Activated CD4-positive, CD25-positive, alpha-beta regulatory T cell treated with anti-CD3 and anti-CD28 coated beads, Interleukin-2, amount 50 U/mL, for 72 hours (primary cell): ENCODE measurements at places on chromosomes 13 and 19.

DNA sequence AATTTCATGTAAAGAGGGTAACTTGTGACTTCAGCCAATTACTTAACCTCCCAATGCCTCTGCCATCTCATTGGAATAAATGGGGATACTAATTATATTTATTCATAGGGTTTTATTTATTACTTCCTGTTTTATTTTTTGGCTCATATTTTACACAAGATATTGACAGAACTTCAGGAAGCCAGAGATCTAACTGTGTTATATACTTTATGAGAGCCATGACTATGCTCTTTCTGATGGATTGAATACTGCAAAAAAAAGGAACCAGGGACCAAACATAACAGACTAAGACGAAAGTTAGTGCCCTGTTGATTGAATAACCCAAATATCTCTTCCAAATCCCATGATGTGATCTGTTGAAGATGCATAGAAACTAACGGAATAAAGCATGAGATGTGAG, 243.3 kb upstream of the STARD13 start:
- no peak for DNase-seq

DNA sequence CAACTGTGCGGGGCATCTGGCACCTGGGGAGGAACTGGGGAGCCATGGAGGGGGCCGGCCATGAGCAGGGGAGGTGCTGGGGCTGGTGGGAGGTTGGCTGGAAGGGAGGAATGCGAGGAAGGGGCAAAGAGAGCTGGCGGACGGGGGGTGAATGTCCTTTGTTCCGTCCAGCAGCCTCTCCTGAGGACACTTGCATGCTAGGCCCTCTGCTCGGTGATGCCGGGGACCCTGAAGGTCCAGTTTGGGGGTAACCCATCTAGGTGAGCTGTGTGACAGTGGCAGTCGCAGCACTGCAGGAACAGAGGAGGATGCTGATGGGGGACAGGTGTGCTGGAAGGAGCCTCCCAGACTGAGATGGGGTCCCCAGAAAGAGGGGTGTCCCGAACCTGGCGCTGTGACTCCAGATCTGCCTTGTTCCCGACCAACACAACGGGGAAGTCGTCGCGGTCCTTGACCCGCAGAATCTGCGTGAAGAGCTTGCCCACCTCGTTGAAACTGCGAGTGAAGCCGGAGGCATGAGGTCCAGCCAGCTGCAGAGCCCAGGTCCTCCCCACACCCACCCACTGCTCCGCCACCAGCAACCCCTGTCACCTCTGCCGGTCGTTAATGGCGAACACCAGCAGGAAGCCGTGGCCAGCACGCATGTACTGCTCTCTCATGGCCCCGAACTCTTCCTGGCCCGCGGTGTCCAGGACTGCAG, 3.6 kb downstream of the RRAS start:
- DNase-seq, result no peak

DNA sequence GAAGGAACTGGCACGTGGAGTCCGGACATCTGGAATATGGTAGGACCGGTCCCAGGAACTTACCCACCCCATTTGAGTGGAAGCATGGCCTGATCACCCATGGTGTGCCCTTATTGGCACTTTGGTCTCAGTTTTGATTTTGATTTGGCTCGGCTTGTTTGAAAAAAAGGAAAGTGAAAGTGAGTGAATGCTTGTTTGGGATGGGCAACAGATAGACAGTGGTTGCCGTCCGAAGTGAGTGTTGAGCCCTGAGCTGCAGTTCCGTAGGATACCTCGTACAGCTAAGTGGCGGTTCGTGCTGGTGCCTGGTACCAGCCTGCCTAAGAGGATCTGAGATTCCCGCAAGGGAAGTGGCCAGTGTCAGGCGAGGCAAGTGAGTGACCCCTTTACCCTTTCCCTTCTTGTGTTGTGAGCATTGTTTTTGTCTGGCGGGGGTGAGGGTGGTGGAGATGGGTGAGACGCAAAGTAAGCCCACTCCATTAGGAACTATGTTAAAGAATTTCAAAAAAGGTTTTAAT, 605.8 kb downstream of the UQCRFS1 start:
- DNase-seq, result no peak

DNA sequence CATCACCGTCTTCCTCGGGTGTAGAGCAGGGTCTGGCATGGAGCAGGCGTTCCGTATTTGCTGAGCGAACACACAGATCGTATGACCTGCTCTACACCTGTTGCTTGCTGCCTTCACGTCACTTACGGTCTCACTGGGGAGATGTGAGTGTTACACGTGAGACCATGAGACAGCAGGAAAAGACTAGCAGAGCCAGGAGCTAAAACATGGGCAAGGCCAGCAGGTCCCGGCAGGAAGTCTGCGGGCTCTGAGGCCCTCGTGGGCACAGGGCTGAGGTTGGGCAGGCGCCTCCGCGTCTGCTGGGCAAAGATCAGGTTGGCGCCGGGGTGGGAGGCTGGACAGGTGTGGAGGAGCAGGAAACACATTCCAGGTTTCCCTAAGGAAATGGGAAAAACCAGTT, 19.7 kb upstream of the GTF3A start:
- DNase-seq, result no peak

DNA sequence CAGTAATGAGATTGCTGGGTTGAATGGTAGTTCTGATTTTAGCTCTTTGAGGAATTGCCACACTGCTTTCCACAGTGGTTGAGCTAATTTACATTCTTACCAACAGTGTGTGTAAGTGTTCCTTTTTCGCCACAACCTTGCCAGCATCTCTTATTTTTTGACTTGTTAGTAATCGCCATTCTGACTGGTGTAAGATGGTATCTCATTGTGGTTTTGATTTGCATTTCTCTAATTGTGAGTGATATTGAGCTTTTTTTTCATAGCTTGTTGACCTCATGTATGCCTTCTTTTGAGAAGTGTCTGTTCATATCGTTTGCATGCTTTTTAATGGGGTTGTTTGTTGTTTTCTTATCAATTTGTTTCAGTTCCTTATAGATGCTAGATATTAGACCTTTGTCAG, 245.0 kb downstream of the MTUS2 start:
- DNase-seq, result no peak
